ENCODE measurements at places on chromosomes 1 and 21. TPM values are rescaled to one million over a fixed set of nuclear protein-coding genes. Genes with fewer than 3 reads are reported as not detected.

The TFF2 gene
- polyA plus RNA-seq = not detected

The RER1 gene
- 185 TPM for polyA plus RNA-seq

The OR2L8 gene
- polyA plus RNA-seq = not detected

DNA sequence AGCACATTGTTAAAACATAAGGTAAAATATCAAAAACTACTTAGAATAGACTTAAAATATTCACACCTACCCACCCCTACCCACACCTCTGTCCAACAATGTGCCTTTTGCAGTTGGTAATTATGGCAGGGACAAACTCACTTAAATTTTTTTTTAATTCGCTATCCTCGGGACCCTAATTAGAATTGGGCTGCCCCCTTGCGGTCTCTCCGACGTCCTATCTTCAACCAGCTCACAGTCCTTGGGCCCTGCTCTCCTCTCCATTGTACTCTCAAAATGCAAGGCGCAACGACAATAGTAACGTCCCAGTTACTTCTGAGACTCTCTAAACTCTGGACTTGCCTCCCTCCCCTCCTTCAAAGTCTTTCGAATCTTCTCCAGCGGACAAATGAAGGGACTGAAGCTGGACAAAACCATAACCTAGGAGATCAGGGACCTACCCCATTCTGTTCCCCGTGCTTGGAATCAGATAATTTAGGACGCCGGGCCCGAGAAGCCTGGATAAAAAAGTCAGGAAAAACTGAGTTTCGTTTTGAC is 1.1 kb upstream of the CIART start:
- peaks cover 2% of the 10 kb centered on the region for H3K36me3 ChIP-seq
- peak overlapping the region; percentile 89 for H3K27ac ChIP-seq
- peaks cover 22% of the 10 kb centered on the region for H3K27me3 ChIP-seq
- peak overlapping the region; percentile 88 for H3K4me3 ChIP-seq
- H3K4me1 ChIP-seq = peaks cover 28% of the 10 kb centered on the region
- peak; percentile 46 for DNase-seq

DNA sequence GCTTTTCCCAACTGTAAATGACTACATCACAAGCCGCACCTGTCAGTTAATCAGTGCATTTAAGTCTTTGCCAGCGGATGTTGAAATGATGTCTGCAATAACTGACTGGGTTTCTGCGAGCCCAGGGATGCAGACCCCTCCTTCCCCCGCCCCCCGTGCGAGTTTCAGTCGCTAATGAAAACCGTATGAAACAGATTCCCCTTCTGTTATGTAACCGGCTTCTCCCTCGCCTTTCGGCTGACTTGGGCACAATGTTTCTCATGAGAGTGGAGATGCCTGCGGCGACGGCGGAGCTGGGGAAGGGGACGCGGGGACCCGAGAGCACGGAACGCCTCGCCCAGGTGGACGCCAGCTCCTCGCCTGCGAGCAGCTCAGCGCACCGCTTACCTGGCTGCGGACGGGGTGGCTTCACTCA is 753 bp downstream of the KCNJ6 start:
- no peak overlapping the region for H3K27ac ChIP-seq
- H3K4me1 ChIP-seq = no peaks in the 10 kb centered on the region
- peaks cover 21% of the 10 kb centered on the region for H3K27me3 ChIP-seq
- no peaks in the 10 kb centered on the region for H3K36me3 ChIP-seq
- no peak overlapping the region for H3K4me3 ChIP-seq

DNA sequence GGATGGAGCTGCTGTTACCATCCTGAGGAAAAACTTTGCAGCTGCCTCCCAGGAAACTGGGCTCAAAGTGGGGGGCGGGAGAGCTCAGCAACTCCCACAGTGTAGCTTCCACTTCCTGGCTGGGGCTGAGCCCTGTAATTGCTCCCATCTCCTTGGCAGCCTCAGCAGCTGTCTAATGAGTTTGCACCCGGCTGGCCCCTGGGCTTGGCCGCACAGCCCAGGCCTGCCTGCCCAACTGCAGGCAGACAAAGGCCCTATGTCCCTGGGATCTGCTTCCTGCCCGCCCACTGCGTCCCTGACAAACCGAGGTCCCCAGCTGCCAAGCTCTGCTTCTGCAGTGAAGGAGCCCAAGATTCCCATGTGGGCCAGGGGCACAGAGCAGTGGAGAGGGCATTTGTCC is 30.1 kb downstream of the EDN2 start:
- no peaks in the 10 kb centered on the region for H3K36me3 ChIP-seq
- no peak for DNase-seq
- peaks cover 6% of the 10 kb centered on the region for H3K27me3 ChIP-seq
- H3K27ac ChIP-seq = no peak overlapping the region
- H3K4me1 ChIP-seq = no peaks in the 10 kb centered on the region
- H3K4me3 ChIP-seq = no peak overlapping the region
